ENCODE measurements at places on chromosomes 12 and 14.

- no peak for DNase-seq
Observed at GRCh38 chr14:60204843-60205774, 39.9 kb upstream of the DHRS7 start.

DNA sequence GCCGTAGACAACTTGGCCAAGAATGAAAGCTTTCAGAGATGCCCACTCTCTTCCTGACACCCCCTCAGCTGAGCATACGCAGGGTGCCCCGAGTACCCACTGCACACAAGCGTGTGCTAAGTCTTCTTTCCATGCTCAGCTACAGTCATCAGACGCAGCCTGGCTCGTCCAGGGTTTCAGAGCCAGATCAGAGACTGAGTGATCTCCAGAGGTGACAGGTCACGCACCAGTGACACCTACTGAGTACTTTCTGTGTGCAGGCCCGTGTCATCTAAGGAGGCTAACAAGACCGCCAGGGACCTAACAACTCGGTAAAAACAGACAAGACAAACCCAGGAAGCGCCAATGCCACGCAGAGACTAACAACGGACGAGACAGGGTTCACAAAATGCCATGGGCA lies 25.1 kb downstream of the STX2 start:
- no peak for DNase-seq

DNA sequence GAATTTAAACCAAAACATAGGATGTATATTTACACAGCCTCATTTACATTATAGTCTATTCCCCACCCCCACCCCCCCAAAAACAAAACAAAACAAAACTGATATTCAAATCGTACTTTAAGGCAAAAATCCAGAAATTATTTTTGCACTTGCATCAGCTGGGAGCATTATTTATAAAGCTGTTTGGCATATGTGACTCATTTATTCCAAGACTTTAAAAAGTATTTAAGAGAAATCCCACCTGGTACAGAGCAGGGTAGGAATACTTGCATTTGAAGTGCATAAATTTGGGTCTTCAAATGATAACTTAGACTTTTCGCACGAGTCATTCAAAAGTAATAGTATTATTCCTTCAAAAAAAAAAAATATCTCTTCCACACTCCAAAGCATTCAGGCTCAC lies 1.1 kb downstream of the KLHL28 start:
- no peak for DNase-seq

- DNase-seq, result no peak
Observed at GRCh38 chr14:94382099-94382715, 6.2 kb downstream of the SERPINA1 start.

DNA sequence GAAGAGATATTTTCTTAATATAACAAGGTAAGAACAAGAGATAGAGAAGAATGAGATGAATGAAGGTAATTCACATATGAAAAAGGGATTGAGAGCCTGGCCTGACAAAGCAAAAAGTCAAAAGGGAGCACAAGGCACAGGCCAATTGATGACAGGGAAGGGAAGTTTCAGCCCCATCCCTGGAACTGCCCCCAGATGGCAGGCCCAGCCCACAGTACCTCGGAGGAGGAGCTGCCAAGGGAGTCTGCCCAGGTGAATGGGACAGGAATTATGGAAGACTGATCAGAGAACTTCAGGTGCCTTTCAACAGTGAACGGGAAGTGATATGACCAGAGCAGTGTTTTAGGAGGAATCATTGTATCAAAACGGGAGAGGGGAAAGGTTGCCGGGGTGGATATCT lies 15.7 kb downstream of the SNRPF start:
- DNase-seq, result no peak

DNA sequence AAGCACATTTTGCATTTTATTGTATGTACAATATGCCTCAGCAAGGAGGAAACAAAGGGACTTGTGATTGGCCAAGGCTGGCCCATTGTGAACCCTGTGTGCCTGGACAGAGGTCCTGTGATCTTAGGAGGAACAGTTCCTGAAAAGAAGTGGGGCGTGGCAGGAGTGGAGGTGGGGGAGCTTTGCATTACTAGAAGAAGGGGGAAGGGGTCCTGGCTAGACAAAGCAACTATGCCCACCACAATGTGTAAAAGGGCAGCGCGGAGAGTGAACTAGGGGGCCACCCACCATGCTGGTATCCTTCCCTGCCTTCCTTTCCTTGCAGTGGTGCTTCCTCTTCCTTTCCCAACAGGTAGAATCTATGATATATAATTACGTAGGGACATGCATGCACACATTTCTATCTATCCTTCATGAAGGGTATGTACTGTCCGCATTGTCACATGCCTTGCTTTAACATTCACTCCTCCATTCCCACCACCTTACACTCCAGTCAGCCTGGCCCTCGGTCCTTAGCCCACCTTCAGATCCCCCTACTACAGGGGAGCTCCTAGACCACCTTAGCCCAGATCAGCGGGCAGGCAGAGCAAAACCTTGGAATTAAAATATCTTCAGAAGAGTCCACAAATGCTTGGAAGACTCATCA lies 12.5 kb downstream of the KRT8 start:
- no peak for DNase-seq

- no peak for DNase-seq
Observed at GRCh38 chr14:65261946-65262345, 150.6 kb upstream of the FUT8 start.

GRCh38 chr12:39772821-39773259 lies 153.2 kb upstream of the ABCD2 start:
- no peak for DNase-seq

Measured in CD8-positive, alpha-beta memory T cell (primary cell).